ENCODE measurements at places on chromosomes 16 and 17.

DNA sequence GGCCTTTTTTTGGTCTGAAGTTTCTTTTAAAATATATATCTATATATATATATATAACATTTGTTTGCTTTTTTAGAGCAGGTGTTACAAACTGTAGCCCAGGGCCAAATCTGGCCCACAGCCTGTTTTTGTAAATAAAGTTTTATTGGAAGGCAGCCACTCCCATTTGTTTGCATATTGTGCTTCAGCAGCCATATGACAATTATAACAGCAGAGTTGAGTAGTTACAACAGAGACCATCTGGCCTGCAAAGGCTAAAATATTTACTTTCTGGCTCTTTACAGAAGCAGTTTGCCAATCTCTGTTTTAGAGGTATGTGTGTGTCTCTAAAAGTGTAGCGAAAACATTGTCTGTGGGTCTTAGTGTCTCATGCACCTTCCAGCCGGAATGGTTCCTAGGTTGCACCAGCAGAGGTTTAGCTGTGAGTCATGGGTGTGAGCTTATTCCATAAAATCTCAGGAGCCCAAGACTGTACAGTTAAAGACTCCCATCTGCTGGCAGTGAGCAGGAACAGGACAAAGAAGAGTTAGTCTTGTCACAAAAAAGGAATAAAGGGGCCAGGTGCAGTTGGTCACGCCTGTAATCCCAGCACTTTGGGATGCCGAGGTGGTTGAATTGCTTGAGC lies 23.8 kb downstream of the LCMT1 start:
- DNase-seq = peak; percentile 32

DNA sequence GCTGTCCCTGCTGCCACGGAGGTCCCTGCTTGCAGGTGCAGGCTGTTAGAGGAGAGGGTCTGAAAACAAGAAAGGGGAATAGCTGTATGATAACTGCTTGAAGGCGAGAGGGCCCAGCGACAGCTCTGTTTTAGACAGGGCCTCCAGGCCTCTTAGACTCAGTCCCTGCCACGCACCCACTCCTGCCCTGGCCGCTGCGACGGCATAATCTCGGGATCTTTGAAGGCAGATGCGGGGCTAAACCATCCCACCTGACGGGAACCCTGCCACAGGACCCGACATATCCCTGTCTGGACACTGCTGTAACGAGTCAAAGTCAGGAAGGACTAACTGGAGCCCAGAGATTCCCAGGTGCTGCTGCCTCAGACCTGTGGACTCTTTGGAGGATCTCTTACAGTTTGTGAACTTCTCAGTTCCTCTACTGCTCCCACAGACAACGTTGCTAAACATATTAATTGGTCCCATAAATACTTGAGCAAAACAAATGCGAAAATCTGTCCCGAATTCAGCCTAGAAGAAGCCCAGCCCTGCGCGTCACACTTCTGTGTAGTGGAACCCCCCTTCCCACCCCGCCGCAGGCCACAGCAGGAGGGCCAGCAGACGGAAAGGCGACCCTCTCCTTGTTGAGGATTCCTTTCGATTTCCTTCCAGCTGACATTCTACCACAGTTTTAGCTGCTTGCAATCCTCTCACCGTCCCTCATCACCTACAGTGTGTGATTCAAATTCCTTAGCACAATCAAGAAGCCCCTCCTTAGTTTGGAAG lies 998 bp upstream of the TMEM11 start:
- DNase-seq = no peak

- no peak for DNase-seq
These were observed 66.4 kb downstream of the HELZ start for GRCh38 chr17:67178555-67178954.

GRCh38 chr17:65092262-65092661 lies 35.7 kb upstream of the GNA13 start:
- DNase-seq = no peak

DNA sequence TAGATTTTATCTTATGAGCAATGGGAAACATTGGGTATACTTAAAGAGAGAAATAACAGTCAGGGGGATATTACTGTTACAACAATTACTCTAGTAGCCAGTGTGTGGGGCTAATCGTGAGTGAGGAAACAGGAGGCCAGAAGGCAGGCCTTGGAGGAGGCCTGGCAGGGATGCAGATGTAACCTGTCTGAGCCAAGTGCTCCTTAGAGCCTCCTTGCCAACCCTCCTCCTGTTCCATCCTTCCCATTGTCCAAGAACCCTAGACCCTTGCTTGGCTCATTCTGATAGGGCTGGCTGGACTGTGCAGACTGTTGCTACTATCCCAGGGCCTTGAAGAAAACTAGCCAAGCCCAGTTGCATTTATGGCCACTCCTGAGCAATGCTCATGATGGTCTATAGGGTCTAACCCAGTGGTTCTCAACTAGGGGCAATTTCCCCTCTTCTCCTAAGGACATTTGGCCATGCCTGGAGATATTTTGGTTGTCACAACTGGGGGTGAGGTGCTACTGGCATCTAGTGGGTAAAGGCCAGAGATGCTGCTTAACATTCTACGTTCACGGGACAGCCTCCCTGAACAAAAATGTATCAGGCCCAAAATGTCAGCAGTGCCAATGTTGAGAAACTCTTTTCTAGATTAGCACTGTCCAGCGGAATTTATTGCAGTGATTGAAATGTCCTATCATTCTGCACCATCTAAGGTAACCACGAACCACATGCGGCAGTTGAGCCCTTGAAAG lies 24.4 kb upstream of the WSCD1 start:
- DNase-seq = no peak

DNA sequence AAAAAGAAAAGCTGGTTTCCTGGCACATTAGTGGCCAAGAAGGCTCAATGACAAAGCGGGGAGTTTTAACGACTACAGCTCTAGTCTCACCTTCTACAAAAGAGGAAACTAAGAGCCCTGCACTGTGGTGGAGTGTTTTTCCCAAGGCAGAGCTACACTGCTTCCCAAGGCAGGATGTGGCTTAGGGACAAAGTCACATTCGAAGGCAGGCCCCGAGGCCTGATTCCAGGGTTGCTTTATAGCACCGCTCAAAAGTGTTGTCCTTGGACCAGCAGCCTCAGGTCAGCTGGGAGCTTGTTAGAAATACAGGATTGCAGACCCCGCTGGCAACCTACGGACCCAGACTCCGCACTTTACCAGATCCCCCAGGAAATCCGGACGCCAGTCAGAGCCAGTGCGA lies 23.8 kb downstream of the TMEM92 start:
- no peak for DNase-seq

DNA sequence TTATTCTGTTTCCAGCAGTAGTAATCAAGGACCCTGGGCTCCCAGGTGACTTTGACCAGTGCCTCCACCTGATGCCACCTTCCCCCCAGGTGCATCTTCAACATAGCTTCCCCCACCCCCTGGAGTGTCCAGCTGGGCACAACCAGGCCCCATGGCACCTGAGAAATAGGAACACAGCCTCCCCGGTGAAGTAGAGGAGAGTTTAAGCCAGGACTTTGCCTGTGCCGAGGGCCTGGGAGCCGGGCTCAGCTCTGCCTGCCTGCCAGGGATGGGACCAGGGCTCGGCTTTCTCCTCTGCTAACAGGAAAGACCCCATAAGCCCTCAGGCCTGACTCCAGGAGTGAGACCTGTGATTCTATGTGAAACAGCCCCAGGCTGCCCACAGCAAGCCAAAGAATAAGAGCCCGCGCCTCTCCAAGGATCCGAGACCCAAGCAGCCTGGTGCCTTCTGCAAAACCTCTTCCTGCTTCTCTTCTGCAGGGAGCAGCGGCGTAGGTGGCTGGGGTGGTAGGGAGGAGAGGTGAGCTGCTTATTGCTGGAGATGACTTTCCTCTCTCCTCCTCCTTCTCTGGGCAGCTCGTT lies 16.4 kb upstream of the RBFOX3 start:
- no peak for DNase-seq

- DNase-seq = no peak
These were observed 20.9 kb downstream of the TRIM16 start for GRCh38 chr17:15663176-15663575.

GRCh38 chr17:65742403-65743307 lies 181.2 kb upstream of the AXIN2 start:
- no peak for DNase-seq

DNA sequence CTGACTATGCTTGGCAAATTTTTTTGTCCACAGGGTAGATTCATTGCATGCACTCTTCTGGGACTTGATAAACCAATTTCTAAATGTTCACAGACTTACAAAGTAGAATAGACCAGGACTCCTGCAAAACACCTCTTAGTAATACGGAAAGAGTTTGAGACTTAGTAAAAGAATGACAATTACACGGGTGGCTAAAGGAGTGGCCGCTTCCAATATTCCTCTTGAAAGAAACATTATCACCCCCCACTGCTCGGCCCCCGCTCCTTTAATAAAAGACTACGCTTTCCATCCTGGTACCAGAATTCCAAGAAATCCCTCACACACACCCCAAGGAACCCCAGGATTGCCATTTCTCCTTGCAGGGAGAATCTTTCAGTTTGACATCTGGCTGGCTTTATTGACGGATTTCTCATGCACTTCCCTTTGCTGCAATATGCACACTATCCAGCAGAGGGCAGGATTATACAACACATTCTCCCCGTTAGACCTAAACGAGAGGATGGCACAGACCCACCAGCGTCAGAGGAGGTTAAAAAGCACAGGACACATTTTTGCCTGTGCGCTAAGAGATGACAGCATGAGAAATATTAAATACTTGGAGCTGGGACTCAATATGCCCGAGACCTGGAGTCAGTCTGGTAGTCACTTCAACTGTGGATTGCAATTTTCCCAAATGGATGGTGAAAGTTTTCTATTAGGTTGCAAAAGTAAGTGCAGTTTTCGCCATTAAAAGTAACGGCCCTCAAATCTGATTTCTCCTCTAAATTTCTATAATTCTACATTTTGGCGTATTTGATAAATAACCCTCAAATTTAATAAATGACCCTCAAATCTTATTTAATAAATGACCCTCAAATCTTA lies 46.6 kb upstream of the NUDT7 start:
- peak; percentile 59 for DNase-seq

- no peak for DNase-seq
These were observed 42.5 kb upstream of the ENDOV start for GRCh38 chr17:80372456-80372855.

GRCh38 chr16:14125000-14125681 lies 54.0 kb downstream of the MRTFB start:
- no peak for DNase-seq

DNA sequence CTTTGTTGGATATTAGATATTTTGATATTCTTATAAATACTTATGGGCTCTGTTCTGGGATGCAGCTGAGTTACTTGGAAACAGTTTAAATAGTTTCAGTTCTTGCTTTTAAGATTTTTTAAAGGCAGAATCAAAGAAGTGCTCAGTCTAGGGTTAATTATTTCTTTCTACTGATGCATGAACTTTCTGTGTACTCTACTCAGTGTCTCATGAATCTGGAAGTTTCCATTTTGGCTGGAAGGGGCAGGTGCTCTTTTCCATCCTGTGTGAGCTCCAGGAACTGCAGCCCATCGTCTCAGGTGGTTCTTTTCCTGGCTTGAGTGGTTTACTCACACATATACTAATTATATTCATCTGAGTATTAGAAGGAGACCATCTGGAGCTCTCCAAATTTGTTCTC lies 61.1 kb upstream of the CPHXL start:
- no peak for DNase-seq

DNA sequence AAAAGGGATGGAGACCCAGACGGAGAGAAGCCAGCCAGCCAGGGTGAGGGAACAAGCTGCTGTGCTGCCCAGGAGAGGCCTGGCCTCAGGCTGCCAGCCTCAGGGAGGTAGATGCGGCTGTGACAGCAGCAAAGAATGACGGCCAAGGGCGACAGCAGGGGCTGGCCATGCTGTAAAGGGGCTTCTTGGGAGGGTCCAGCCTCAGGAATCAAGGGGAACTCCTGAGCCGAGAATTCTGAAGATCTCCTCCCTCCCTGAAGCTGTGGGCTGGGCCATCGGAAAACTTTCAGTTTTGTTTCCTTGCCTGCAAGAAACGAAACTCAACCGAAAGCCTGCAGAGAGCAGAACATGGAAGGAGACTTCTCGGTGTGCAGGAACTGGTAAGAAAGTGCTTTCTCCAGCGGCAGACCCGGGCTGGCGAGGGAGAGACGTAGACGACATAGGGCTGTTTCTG lies at the start of gene XAF1:
Gene XAF1, plus strand, starts transcription at position 316 of the 454 bp plus-strand sequence. Its CDS starts 33 bp downstream, at position 349.
- no peak for DNase-seq

Measured in HFF-Myc (cell line).